ENCODE measurements at places on chromosomes 16 and 17.

DNA sequence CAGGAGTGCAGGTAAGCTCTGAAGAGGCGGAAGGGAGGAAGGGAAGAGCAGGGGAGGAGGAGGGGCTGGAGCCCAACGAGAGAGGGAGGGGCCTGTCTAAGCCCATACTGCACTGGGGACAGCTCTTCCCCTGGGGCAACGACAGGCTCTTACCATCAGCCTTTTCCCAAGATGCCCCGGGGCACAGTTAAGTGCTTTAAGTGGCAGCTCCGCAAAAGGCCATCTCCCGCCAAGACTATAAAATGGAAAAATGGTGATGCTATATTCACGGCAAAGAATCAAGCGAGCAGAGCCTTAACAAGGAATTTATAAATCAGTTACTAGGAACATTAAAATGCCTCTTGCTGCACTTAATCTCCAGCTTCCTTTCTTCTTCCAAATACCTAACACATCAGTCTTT is 110.2 kb upstream of the NLRP1 start:
- DNase-seq, result no peak

GRCh38 chr17:74953134-74953687 is 17.5 kb downstream of the OTOP3 start:
- no peak for DNase-seq

DNA sequence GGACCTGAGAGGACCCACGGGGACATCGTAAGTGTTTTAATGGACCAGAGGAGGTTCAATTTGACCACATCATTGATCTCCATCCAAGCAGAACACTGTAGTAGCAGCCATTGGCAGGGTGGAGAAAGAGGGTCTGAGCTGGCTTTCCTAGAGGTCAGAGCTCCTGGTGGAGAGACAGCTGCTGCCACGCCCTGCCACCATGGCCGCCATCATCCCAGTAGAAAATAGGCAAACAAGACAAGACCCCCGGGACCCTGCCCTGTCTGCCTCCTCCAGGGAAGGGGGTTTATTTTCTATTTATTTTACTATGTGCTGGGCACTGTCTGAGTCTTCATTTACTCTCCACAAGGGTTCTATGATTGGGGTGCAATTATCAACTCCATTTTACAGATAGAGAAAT is 11.4 kb upstream of the ITGA3 start:
- DNase-seq, result no peak

DNA sequence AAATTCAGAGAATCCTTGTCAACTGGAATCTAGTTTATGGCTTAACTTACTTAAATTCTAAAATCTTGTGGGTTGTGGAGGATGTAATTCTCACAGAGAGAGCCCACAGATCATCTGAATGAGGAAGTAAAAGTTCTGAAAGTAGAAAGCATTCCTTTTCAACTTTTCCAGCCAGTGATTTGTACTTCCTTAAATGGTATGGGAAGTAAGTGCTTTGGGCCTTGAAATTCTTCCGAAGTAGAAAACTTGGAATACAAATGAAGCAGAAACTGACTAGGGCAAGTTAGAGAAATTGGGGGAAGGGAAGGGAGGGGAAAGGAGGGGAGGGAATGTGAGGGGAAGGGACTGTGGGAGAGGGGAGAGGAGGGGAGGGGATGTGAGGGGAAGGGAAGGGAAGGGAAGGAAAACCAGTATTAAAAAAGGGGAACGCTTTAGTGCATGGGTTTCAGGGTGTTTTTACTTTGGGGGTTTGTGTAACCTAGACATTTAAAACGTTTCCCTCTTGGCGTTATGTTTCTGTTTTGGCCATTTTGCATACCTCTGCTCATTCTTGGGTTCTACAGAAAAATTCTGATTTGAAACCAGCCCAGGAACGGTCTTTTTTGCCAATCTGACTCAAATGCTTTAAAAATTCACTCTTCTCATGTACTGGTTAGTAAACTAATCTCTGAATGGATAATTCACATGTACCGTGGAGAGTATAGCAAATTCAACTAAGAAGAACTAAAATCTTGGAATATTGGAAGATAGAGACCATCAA is 15.5 kb upstream of the SNTB2 start:
- no peak for DNase-seq

DNA sequence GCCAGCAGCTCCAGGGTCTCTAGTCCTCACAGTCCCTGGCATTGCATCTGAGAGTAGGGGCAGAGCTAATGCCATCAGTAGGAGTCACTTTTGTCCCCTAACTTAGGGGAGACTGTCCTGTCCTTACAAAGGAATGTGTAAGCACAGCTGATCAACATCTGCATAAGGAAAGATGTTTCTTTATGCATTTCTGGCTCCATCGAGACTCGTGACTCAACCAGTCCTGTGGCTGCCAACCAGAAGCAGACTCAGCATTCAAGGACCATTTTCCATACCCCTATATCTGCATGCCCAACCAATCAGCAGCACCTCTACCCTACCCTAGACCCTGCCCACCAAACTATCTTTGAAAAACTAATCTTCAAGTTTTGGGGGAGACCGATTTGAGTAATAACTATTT is 8.2 kb upstream of the MPP2 start:
- no peak for DNase-seq

DNA sequence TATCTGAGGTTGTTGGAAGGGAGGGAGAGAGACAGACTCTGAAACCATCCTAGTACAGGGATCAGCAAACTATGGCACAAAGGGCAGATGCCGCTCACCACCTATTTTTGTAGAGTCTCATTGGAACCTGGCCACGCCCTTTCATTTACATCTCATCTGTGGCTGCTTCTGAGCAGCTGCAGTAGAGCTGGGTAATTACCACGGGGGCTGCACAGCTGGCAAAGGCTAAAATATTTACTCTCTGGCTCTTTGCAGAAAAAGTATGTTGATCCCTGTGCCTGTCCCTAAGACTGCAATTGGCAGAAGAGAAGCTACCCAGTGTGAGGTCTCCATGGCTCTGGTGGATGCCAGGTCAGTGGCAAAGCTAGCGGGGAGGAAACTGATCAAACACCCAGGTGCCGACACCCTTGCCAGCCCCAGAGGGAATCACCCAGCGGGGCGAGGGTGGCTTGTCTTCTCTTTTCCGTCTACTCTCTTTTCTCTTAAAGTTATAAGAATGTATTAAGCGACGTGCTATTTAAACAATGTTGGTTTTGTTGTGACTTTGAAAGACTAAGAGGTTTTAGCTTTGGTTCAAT is 14.0 kb downstream of the CEP295NL start:
- DNase-seq, result no peak

- DNase-seq, result no peak
These were observed 5.4 kb upstream of the PNPO start for GRCh38 chr17:47935961-47936360.

GRCh38 chr17:31609331-31609730 is 217.9 kb downstream of the RAB11FIP4 start:
- no peak for DNase-seq

DNA sequence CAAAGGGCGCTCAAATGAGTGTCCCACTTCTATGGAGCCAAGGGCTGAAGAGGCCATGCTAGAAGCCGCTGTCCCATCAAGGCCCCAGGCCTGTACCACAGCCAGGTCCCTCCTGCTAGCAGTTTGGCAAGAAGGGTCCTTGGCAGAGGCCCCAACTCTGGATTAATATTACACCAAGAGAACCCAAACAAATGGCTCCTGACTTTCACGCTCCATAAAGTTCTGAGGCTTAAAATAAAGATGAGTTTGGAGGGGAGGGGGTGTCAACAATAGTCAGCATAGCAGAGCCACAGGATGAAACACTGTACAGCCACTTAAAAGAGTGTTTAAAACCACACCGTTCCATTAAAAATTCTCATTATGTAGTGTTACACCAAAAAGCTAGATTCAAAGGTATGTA is 30.5 kb downstream of the CUEDC1 start:
- no peak for DNase-seq

GRCh38 chr16:30561089-30561816 is 3.1 kb upstream of the ZNF764 start:
- no peak for DNase-seq

DNA sequence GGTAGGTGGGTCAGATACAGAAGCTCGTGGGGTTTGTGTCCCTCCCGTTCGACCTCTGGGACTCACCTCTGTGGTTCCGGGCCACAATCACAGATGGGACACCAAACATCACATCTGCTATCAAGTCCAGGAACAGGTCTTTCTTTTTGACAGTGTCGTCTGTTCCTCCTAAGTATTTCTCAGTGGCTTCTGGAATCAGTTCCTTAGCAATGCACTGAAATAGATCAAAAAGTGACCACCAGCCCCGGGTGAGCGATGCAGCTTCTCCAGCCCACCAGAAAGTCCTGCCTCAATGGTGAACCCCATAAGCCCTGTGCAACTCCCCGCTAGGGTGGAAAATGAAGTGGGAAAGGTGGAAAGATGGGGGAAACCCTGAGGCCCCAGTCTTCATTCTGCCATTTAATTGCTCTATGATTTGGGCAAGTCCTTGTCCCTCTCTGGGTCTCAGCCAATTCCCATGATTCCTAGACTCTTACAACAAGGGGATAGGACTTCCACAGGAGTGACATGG is 22.4 kb downstream of the CES1 start:
- DNase-seq, result no peak
